ENCODE measurements at places on chromosomes 4 and X.
A peak's percentile ranks its signal among the peaks of the same experiment; 100 is the strongest.

GRCh38 chrX:95893636-95894035 lies 791.0 kb upstream of the DIAPH2 start:
- DNase-seq, result no peak

DNA sequence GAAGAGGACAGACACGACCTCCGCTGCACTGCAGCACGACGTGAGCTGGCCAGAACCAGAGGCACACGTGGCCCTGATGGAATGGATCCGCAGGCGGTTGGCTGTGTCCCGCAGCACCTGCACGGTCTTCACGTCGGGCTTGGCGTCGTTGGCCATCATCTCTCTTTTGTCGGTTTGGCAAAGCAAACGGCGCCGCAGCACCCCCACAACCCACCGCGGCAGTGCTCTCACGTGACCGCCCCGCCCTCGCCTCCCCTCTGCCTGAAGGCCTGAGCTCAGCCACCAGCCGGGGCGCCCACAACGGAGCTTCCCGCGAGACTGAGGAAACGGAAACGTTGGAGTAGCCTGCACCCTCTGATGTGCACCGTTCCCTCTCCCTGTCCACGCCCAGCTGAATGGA lies at the start of gene TKTL2:
Gene TKTL2 (minus strand): TSS at position 179 of the 400 bp plus-strand sequence. CDS start 20 bp downstream, at position 159.
- no peak for DNase-seq

DNA sequence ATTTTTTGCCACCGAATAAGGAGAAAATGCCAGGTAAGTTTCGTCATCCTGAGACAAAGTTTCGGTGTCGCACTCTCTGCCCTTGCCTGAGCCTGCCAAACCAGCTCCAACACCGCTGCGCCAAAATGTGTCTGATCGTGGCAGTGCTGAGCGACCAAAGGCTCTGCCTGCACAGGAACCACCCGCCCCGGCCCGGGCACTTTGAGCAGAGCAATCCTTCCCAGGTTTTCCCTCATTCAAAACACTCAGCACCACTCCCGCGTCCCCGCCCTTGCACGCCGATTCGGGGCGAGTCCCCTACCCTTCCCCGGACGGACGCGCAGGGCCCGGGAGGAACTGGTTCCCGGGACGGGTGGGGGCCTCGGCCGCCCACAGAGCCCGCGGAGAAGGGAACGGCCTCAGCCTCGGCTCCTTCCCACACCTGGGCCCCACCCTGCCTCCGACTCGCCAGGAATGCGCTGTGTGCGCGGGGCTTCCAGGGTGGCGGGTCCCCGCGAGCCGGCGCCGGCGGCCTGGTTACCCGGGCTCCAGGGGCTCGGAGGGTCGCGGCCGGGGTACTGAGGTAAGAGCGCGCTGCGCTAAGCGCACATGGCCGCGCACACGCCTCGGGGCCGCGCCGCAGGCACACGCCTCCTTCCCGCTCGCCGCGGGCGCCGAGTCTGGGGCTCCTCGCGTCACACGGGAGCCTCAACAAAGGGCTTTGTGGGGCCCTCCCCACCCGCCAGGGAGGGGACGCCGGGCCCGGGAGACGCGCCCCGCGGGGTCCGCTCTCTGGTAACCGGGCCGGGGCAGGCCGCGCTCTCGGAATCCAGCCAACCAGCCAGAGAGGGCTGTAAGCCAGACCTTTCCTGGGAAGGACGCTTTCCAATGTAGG lies at the start of gene C4orf36:
Gene C4orf36 (minus strand): TSS at position 661 of the 874 bp plus-strand sequence. CDS start 902 bp downstream, outside the sequence.
- peak; percentile 60 for DNase-seq

DNA sequence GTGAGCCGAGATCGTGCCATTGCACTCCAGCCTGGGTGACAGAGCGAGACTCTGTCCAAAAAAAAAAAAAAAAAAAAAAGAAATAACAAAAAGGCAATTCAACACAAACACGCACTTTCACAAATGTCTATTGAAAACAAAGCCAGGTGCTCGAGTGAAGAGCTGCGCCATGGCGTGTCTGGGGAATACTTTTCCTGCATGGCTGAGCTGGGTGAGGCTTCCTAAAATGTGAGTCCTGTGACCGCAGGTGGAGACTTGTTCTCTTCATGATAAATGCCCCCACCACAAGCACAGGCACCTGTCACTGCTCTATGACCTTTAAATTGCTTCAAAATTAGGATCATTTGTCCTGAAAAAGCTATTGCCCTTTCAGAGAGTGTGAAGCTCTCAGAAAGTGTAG lies 4.0 kb upstream of the ABLIM2 start:
- no peak for DNase-seq

GRCh38 chr4:80279751-80280150 lies 13.3 kb downstream of the FGF5 start:
- no peak for DNase-seq

- no peak for DNase-seq
Observed at GRCh38 chr4:81921751-81922159, 450.0 kb upstream of the RASGEF1B start.

- DNase-seq, result no peak
Observed at GRCh38 chrX:28278726-28279125, 297.5 kb upstream of the DCAF8L1 start.

DNA sequence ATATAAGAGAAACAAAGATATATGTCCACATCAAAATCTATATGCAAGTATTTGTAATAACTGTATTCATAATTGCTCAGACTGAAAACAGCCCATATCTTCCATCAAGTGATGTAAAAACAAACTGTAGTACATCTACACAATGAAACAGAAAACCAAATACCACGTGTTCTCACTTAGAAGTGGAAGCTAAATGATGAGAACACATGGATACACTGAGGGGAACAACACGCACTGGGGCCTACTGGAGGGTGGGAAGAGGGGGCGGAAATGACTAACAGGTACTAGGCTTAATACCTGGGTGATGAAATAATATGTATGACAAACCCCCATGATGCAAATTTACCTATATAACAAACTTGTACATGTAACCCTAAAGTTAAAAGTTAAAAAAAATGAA lies 42.7 kb downstream of the UBA6 start:
- DNase-seq, result no peak

GRCh38 chrX:128781506-128781905 lies 729.3 kb upstream of the ACTRT1 start:
- DNase-seq, result no peak

DNA sequence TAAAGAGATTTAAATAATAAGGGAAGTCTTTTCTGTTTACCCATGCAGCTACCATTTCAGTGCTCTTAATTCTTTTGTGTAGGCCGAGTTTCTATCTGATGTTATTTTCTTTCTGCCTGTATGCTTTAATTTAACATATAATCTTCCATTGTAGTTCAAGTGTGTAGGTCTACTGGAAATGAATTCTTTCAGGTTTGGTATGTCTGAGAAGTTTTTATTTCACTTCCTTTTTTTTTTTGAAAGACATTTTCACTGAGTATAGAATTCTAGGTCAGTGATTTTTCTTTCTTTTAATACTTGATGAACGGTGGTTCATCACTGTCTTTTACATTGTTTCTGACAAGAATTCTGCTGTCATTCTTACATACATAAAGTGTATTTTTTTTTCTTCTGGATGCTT lies 42.1 kb downstream of the VAMP7 start:
- DNase-seq, result no peak

DNA sequence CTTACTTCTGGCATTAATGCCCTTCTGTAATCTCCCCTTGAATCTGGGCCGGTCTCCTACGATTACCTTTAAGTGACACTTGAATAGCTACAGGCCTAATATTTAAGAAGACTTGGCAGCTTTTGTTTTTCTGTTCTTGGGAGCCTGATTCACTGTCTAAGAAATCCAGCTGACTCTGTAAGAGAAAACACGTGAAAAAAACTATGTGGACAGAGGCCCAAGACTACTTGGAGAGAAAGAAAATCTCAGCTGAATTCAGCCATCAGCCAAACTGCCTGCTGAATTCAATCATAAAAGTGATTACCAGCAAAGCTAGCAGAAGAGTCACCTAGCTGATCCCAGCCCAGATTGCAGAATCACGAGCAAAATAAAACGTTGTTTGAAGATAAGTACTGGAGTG lies 521.2 kb downstream of the MID1IP1 start:
- DNase-seq, result no peak

DNA sequence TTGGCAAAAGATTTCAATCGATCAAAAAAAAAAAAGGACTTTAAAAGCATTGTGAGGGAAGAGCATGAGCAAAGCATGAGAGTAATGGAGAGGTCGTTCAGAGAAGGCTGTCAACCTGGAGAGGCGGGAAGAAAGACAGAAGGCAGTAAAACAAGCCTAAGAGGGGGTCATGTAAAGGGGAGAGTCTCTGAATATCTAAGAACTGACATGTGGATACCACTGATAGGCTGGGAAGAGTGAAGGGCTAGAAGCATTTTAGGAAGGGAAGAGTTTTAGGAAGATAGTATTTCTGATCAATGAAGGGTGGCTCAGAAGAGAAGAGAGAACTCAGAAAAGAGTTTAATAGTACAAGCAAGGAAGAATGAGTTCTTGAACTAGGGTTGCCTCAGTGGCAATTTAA lies 7.5 kb downstream of the FAM9C start:
- DNase-seq, result no peak

GRCh38 chr4:105644257-105644656 lies 64.2 kb downstream of the INTS12 start:
- DNase-seq, result no peak

- no peak for DNase-seq
Observed at GRCh38 chr4:7760706-7761105, 179.0 kb downstream of the AFAP1 start.
